ENCODE measurements at places on chromosomes 3 and 15.

GRCh38 chr15:39360452-39360851 is 220.4 kb upstream of the THBS1 start:
- no peak for DNase-seq

DNA sequence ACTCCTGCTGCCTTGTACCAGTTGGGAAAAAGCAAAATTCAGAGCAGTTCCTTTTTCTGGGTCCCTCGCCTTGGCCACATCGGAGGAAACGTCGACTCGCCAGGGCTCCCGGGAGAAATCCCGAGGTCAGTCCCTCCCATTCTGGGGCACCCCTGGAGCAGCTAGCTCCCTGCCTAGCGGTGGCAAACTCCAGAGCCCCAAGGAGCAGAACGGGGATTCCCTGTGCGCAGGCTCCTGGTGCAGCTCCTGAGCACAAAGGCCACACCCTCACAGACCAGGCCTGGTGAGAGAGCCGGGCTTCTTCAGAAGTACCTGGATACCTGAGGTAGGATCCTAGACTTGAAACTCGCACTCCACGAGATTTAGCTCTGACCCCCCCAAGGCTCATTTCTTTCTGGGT is 2.6 kb downstream of the LRRC3B start:
- DNase-seq: no peak

DNA sequence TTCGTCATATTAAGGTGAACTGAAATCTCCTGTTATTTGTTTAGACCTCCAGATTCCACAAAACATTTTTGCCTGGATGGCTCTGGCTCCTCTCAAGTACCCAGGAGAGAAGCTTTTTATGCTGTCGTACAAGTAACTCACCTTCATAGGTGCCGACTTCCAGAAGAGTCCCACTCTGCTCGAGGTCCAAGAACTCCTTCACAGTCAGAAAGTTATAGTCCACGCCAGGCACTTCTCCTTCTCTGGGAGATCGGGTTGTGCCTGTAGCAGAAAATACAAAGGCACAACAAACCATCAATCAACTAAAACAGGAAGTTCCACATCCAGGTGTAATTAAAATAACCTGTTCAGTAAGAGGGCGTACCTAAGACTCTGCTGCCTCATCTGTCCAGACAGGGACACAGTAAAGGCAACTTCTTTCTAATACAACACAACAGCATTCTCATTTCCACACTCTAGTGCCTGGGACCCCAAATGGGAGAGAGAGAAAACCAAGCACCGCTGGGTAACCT is 545.3 kb downstream of the MAGI1 start:
- DNase-seq: no peak

GRCh38 chr3:43309372-43310305 is 23.3 kb downstream of the SNRK start:
- no peak for DNase-seq

DNA sequence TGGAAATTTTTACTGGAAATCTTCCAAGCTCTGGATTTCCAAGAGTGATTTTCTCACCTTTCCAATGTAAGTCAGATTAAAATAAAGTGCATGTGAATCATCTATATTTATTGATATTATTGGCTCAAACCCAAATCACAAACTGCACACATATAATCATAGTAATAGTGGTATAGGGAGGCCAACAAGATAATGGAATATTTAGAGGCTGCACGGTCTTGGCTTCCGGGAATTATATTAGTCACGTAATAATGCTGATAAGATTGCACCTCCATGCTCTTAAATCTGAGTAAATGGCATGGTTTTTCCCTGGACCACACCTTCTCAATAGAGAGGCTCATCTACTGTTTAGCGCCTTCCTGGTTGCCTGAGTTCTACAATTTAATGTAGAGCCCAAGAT is 567.1 kb upstream of the NR2F2 start:
- no peak for DNase-seq

DNA sequence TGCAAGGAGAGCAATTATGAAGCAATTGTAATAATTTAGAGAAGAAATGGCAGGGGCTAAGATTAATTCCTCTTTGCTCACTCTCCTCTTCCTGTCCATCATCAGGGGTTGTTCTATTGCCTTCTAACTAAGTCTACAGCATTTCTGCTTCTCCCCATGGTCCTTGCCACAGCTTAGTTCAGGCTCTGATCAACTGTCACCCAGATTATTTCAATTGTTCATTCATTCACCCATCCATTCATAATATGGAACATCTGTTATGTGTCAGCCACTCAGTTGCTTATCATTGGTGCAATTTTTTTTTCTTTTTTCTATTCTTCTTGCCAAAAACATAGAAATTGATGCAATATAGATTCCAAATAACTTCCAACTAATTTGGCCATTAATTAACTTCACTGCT is 93.2 kb downstream of the CD47 start:
- no peak for DNase-seq
